Nephron progenitor cell (in vitro differentiated cells): ENCODE measurements at places on chromosomes 12 and 14.

DNA sequence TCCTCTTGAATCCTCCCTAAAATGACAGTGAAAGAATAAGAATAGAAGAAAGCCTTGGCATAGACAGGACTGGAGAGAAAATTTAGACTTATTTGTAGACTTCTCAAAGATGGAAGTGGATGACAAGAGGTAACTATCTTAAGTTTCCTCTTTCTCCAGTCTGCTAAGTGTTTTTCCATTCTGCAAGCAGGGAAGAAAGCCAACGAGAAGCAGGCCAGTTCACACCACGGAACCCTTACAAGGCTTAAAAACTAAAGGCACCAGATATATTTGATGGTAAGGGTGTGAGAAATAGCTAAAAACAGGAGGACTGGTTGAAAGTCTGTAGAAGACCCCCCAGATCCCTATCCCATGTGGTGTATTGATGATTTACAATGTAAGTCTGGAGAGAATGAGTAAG is 82.9 kb upstream of the GPHB5 start:
- no peak for DNase-seq
- H3K27me3 ChIP-seq, result peaks cover 2% of the 10 kb centered on the region
- H3K27ac ChIP-seq, result no peak overlapping the region
- peaks cover 13% of the 10 kb centered on the region for H3K4me1 ChIP-seq

GRCh38 chr14:48738186-48738925 is 847.8 kb downstream of the RPS29 start:
- no peaks in the 10 kb centered on the region for H3K27me3 ChIP-seq
- no peaks in the 10 kb centered on the region for H3K36me3 ChIP-seq
- no peak overlapping the region for H3K27ac ChIP-seq
- no peaks in the 10 kb centered on the region for H3K4me1 ChIP-seq
- DNase-seq, result no peak
- no peak overlapping the region for H3K4me3 ChIP-seq

DNA sequence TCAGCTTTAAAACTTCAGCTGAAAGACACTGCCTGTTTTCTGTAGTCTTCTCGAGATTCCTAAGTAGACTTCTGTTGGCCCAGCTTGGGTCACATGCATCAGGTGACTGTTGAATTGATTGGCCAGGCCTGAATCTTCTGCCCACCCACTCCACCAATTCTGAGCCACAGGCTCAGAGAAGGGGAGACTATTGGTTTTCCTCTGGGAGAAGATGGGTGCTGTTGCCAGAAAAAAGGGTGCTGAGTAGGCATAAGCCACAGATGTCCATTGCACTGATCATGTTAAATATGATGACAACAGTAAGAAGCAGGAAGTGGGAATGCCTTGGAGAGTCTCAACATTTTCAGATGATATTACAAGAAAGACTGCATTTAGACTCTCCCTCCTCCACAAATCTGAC is 6.8 kb upstream of the SPTLC2 start:
- no peaks in the 10 kb centered on the region for H3K4me1 ChIP-seq
- DNase-seq, result no peak
- H3K4me3 ChIP-seq, result no peak overlapping the region
- H3K36me3 ChIP-seq, result no peaks in the 10 kb centered on the region

DNA sequence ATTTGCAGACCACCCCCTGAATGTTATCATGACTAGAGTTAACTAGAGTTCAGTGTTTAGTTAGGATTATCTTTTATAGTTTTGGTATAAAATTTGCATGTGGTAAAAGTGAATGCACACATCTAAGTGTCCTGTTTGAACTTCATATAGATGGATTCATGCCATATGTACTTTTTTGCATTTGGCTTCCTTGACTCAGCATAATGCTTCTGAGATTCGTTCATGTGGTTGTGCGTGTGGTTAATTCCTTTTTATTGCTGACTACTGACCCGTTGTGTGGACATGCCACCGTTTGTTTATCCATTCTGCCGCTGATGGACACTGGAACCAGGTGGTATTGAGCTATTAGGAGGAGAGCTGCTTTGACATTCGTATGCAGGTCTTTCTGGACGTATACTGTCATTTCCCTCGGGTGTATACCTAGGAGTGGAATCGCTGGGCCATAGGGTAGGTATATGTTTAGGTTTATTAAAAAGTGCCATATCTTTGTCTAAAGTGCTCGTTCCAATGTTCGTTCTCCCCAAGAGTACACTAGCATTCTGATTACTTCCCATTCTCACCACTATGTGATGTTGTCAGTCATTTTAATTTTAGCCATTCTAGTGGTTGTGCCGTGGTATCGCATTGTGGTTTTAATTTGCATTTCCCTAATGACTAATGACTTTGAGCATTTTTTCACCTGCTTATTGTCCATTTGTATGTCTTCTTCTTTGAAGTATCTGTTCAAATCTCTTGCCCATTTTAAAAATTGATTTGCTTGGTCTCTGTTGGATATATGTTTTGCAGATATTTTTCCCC is 37.7 kb downstream of the RIN3 start:
- H3K27me3 ChIP-seq, result peaks cover 4% of the 10 kb centered on the region
- H3K36me3 ChIP-seq, result no peaks in the 10 kb centered on the region
- H3K4me3 ChIP-seq, result no peak overlapping the region
- no peak for DNase-seq
- H3K4me1 ChIP-seq, result peaks cover 7% of the 10 kb centered on the region

DNA sequence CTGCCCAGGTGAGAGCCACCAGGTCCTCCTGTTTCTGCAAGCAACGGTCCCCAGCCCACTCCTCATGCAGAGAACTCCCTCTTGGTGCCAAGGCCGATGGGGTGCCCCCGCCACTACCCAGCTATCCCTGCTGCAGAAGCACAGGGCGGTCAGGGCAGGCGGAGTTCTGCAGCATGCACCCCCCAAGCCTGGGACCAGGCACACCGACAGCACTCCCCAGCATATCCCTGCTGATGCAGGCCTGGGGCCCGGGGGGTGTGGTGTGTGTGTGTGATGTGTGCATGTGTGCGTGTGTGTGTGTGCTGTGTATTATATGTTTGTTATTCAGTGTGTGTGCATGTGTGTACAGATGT is 27.7 kb upstream of the FZD10 start:
- DNase-seq, result no peak
- peaks cover 32% of the 10 kb centered on the region for H3K27me3 ChIP-seq
- H3K27ac ChIP-seq, result no peak overlapping the region
- H3K4me3 ChIP-seq, result no peak overlapping the region
- H3K4me1 ChIP-seq, result peaks cover 85% of the 10 kb centered on the region

GRCh38 chr14:90452366-90452765 is 55.5 kb downstream of the CALM1 start:
- DNase-seq, result no peak
- H3K27me3 ChIP-seq, result peaks cover 8% of the 10 kb centered on the region
- no peak overlapping the region for H3K27ac ChIP-seq
- no peaks in the 10 kb centered on the region for H3K36me3 ChIP-seq

DNA sequence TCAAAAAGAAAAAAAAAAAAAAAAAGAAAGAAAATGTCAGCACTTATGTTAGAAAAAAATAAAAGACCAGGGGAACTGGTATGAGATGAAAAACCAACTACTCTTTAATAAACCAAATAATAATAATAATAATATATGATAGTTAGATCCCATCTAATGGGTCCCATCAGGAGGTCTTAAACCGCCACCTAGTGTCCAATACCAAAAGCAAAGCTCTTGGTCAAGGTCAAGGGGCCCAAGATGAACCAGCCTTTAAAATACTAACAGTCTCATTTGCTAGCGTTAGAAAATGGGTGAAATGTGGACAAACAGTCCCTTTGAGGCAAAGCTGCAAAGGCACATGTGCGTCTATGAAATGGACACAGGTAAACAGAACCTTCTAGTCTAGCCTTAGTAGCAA is 12.3 kb downstream of the BRAP start:
- H3K36me3 ChIP-seq, result peaks cover 42% of the 10 kb centered on the region
- H3K27me3 ChIP-seq, result no peaks in the 10 kb centered on the region
- H3K4me3 ChIP-seq, result no peak overlapping the region
- H3K4me1 ChIP-seq, result no peaks in the 10 kb centered on the region

DNA sequence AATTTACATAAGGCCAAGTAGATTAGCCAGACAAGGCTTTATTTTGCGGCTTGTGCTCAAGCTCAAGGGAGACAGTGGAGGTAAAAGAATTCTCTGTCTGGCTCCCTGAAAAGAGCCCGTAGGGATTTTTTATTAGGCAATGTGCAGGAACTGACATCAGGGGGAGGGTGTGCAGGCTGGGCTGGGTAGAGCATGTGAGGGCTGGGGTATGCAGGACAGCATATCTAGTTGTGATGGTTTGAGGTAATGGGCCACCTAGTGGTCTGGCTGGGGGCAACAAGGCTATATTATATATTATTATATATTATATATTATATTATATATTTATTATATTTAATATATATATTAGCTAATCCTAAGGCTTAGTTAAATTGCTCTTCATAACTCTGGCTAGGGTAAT is 102.1 kb downstream of the TMEM117 start:
- H3K36me3 ChIP-seq, result no peaks in the 10 kb centered on the region
- no peaks in the 10 kb centered on the region for H3K4me1 ChIP-seq
- H3K27ac ChIP-seq, result no peak overlapping the region
- no peak overlapping the region for H3K4me3 ChIP-seq
- no peak for DNase-seq

- peaks cover 21% of the 10 kb centered on the region for H3K4me1 ChIP-seq
- H3K27ac ChIP-seq, result no peak overlapping the region
- H3K4me3 ChIP-seq, result no peak overlapping the region
- DNase-seq, result no peak
- no peaks in the 10 kb centered on the region for H3K27me3 ChIP-seq
Measured at GRCh38 chr12:11746024-11746771, 96.7 kb downstream of the ETV6 start.

GRCh38 chr14:27242874-27243273 is 645.0 kb upstream of the NOVA1 start:
- H3K4me3 ChIP-seq, result no peak overlapping the region
- no peaks in the 10 kb centered on the region for H3K36me3 ChIP-seq
- no peaks in the 10 kb centered on the region for H3K4me1 ChIP-seq
- H3K27ac ChIP-seq, result no peak overlapping the region
- DNase-seq, result no peak

- no peak overlapping the region for H3K4me3 ChIP-seq
- H3K27ac ChIP-seq, result peak overlapping the region; percentile 65
- peaks cover 3% of the 10 kb centered on the region for H3K27me3 ChIP-seq
Measured at GRCh38 chr12:119841433-119842210, 35.5 kb downstream of the CIT start.

DNA sequence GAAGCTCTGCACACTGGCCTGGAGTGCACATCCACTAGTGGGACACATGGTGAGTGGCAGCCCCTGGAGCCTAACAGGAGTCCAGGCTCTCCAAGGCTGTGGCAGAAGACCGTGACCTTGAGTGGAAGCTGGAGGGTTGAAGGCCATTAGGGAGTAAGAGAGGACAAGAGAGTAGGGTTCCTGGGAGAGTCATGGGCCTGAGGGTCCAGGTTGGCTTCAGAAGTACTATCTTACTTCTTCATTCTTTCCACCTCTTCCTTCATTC is 406 bp downstream of the IL23A start:
- H3K4me3 ChIP-seq, result no peak overlapping the region
- H3K27me3 ChIP-seq, result peaks cover 13% of the 10 kb centered on the region
- DNase-seq, result no peak
- H3K27ac ChIP-seq, result no peak overlapping the region
- peaks cover 6% of the 10 kb centered on the region for H3K4me1 ChIP-seq
- peaks cover 11% of the 10 kb centered on the region for H3K36me3 ChIP-seq

DNA sequence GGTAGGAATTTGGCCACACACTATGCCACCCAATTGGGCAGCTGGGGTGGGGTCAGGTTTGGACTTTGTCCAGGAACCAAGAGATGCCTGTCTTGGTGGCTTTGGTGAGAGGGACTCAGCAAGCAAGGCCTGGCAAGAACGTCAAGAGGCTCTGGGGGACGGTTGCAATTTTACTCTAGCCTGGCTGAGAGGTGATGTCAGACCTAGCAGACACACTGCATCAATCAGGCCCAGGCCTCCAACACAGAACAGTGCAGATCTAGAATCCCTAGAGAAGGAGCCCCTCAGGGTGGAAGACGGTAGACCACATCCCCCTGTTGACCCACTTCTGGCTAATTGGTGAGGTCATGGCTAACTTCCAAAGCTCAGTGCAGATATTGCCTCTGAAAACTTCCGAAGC is 1.6 kb upstream of the UNC119B start:
- H3K27ac ChIP-seq, result no peak overlapping the region
- peaks cover 12% of the 10 kb centered on the region for H3K36me3 ChIP-seq
- no peaks in the 10 kb centered on the region for H3K27me3 ChIP-seq
- no peak overlapping the region for H3K4me3 ChIP-seq

- H3K27ac ChIP-seq, result no peak overlapping the region
- H3K36me3 ChIP-seq, result no peaks in the 10 kb centered on the region
- H3K4me1 ChIP-seq, result no peaks in the 10 kb centered on the region
Measured at GRCh38 chr12:99686142-99686541, 38.6 kb downstream of the GARIN6 start.

DNA sequence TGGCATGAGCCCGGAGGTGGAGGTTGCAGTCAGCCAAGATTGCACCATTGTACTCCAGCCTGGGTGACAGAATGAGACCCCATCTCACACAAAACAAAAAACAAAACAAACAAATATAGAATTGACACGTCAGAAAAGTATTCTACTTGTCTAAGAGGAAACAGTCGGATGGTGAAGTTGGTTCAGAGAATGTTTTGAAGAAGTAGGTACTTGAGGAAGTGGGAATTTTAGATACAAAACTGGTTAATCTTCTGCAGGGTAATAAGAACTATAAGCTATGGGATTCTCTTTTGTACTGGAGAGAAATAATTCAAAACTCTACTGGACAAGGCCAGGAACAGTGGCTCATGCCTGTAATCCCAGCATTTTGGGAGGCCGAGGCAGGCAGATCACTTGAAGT is 14.6 kb upstream of the TCTN1 start:
- H3K4me3 ChIP-seq, result no peak overlapping the region
- H3K27ac ChIP-seq, result no peak overlapping the region
- H3K36me3 ChIP-seq, result no peaks in the 10 kb centered on the region
- no peak for DNase-seq

DNA sequence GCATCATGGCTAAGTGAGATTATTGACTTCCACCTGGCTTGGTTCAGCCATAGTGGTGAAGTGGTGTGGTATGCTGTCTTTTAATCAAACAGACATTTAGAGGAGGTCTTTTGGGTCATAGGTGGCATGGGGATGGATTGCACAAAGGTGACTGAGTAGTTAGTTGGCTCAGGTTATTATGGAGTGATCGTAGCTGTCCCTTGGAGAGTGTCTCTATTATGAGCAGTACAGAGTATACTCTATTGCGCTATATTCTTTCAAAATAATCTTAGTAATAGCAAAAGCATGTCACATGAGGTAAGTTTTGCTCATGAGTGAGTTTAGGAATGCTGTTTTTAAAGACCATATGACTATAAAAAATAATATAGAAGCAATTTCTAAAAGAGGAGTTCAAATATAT is 60.4 kb downstream of the RASSF8 start:
- H3K27me3 ChIP-seq, result peaks cover 8% of the 10 kb centered on the region
- H3K4me3 ChIP-seq, result no peak overlapping the region
- DNase-seq, result no peak
- H3K27ac ChIP-seq, result no peak overlapping the region
- H3K36me3 ChIP-seq, result peaks cover 21% of the 10 kb centered on the region

GRCh38 chr14:54108481-54109471 is 152.2 kb upstream of the BMP4 start:
- peaks cover 4% of the 10 kb centered on the region for H3K27me3 ChIP-seq
- H3K4me3 ChIP-seq, result no peak overlapping the region
- H3K4me1 ChIP-seq, result peaks cover 26% of the 10 kb centered on the region
